Gastrocnemius medialis (tissue), 4 donors: ENCODE measurements at places on chromosomes 5 and 9. TPM values are rescaled to one million over a fixed set of nuclear protein-coding genes. Genes with fewer than 3 reads are reported as not detected.

DNA sequence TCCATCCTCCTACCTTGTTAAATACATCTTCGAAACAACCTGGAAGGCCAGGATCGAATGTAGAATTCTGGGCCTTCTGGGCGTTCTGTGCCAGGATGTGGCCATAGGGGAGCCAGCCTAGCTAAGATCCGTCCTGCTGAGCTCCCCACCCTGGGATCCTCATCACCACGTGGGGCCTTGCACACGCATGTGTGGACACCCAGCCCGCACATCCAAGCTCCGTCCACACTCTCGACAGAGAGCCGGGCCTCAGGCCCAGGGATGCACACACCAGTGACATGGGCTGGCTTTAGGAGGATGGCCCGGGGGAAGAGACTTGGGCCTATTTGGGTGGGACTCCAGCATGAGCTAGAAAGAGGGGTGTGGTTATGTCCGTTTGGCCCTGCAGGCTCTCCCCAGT, 154.0 kb downstream of the PAX5 start:
- no peak overlapping the region for H3K27ac ChIP-seq
- H3K27me3 ChIP-seq = no peaks in the 10 kb centered on the region
- H3K4me3 ChIP-seq = no peak overlapping the region
- DNase-seq = no peak

DNA sequence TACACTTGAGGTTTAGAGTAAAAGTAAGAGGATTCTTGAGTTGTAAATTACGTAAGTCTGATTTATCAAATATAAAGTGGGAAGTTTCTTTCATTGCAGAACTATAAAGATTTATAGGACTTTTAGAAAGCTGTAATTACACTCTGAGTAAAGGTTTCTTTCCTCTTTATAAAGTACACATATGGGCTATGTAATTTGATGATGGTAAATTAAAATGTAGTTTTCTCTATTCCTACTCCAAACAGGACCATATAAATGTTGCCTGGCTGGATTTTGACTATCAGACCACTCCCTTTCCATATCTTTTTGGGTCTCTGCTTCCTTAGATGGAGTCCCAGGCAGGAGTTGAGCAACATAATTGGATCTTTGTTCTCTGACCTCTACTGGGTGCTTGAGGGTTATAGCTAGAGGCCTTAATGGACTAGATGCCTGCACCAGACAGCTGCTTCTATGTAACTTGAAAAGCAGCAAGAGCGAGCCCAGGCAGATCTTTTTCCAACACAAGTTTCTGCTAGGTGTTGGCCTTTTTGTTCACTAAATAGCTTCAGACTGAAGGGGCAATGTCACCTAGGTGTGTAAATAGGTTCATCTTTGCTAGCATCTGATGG, 11.4 kb upstream of the TEX48 start:
- no peaks in the 10 kb centered on the region for H3K27me3 ChIP-seq
- H3K4me1 ChIP-seq = no peaks in the 10 kb centered on the region
- no peak overlapping the region for H3K27ac ChIP-seq
- no peaks in the 10 kb centered on the region for H3K36me3 ChIP-seq
- no peak for DNase-seq

DNA sequence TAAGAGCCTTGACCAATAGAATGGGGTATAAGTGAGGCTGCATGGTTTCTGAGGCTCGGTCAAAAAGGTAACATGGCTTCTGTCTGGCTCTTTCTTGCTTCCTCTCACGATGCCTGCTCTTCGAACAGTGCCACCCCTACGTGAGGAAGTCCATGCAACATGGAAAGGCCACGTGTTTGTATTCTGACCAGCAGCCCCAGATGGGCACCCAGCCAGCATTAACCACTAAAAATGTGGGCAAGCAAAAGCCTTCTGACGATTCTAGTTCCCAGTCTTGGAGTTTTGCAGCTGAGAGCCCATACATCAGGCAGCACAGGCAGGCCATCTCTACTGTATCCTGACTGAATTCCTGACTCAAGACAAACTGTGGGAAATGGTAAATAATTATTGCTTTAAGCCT, 24.2 kb upstream of the NREP start:
- peak; percentile 7 for DNase-seq
- no peak overlapping the region for H3K27ac ChIP-seq
- no peak overlapping the region for H3K4me3 ChIP-seq

GRCh38 chr9:138099803-138100598, 222.4 kb downstream of the CACNA1B start:
- no peaks in the 10 kb centered on the region for H3K4me1 ChIP-seq
- DNase-seq = no peak
- H3K36me3 ChIP-seq = no peaks in the 10 kb centered on the region
- no peaks in the 10 kb centered on the region for H3K27me3 ChIP-seq
- no peak overlapping the region for H3K27ac ChIP-seq
- no peak overlapping the region for H3K4me3 ChIP-seq

DNA sequence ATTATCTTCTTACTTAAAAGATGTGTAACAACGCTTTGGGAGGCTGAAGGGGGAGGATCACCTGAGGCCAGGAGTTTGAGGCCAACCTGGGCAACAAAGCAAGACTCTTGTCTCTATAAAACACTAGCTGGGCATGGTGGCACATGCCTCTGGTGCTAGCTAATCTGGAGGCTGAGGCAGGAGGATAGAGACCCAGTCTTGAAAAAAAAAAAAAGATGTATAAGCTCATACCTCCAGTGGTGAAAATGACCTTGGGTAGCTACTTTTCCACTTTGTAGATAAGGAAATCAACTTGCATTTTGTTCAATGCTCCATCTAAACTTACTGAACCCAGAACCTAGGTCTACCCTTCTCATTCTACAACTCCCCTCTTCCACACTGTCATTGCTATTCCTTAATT, 16.6 kb downstream of the ARRDC3 start:
- DNase-seq = no peak
- H3K27ac ChIP-seq = no peak overlapping the region
- H3K27me3 ChIP-seq = no peaks in the 10 kb centered on the region

- H3K4me1 ChIP-seq = peaks cover 8% of the 10 kb centered on the region
- H3K27ac ChIP-seq = no peak overlapping the region
- no peaks in the 10 kb centered on the region for H3K36me3 ChIP-seq
- no peaks in the 10 kb centered on the region for H3K27me3 ChIP-seq
- DNase-seq = no peak
Observed at GRCh38 chr5:74504463-74504862, 136.1 kb downstream of the ENC1 start.

DNA sequence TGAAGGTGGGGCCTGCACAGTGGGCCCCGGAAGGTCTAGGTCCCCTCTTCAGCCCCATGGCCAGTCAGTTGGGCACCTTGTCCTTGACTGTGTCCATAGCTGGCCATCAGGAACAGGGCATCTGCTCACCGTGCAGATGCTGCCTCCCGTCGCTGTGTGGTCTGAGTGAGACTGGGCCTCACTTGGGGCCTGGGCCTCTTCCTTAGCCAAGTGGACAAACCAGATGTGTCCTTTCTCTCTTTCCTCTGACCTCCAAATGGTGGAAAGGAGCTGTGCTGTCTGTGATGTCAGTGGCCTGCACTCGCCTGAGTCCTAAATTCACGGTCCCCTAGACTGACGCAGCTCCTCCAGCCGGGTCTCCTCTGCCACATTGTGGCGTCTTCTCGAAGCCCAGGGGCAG, 114.5 kb downstream of the COL5A1 start:
- DNase-seq = no peak
- H3K27me3 ChIP-seq = no peaks in the 10 kb centered on the region
- H3K27ac ChIP-seq = no peak overlapping the region
- no peaks in the 10 kb centered on the region for H3K4me1 ChIP-seq

DNA sequence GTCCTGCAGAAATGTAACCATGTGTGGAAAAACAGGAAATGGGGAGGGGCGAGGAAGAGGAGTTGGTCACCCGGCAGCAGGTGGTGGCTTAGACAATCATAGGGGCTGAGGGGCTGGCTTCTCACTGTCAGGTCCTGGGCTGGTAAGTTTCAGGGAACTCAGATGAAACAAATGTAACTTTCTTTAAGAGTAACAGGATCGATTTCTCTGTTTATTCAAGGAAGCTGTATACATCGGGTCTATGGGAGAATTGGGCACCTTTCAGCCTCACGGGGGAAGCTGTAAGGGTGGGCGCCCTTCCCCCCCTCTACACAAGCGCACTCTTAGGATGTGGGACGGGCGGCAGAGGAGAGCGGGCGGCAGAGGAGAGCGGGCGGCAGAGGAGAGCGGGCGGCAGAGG, 104.3 kb upstream of the SIMC1 start:
- DNase-seq = no peak
- no peaks in the 10 kb centered on the region for H3K4me1 ChIP-seq

DNA sequence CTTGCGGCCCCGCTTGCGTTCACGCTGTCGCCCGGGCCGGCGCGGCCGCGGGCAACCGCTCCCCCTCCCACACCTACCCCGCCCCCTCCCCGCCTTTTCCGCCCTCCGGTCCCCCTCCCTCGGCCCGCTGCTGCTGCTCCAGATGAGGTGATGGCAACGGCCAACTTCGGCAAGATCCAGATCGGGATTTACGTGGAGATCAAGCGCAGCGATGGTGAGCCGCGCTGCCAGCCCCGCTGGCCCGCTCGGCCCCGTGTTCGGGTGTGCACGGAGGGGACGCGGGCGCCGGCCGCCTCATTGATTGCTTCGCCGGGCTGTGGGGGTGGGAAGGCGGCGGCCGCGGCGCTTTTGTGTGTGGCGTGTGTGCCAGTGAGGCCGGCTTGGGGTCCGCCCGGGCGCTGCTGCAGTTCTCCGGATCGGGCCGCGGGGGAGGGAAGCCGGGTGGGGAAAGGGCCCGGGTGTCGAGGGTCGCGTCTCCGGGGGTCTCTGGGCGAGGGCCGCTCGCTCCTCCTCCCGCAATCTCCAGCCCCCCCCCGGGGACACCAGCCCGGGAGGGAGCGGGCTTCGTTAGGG, 403 bp downstream of the KIF2A start:
- peak overlapping the region; percentile 85 for H3K4me3 ChIP-seq
- peaks cover 12% of the 10 kb centered on the region for H3K4me1 ChIP-seq
- peak overlapping the region; percentile 91 for H3K27ac ChIP-seq

DNA sequence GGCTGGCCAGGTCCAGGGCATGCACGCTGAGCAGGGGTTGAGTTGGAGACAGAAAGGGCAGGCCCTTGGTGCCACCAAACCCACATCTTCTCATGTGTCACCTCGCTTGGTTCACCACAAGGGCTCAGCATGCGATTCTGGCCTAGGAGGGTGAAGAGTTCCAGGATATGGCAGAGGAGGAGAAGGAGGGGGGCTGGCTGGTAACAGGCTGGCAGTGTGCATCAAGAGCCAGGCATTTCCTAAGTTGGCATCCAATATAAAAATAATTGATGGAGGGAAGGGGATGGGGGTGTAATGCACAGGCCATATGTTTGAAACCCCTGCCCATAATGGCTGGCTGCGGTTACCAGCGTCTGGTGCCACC, 255.6 kb downstream of the NFIB start:
- no peaks in the 10 kb centered on the region for H3K36me3 ChIP-seq
- no peak overlapping the region for H3K4me3 ChIP-seq
- DNase-seq = no peak

GRCh38 chr5:108093186-108093585, 288.7 kb downstream of the FBXL17 start:
- H3K4me3 ChIP-seq = no peak overlapping the region

GRCh38 chr5:172156541-172156994, 31.5 kb downstream of the STK10 start:
- peaks cover 8% of the 10 kb centered on the region for H3K36me3 ChIP-seq
- H3K4me1 ChIP-seq = peaks cover 4% of the 10 kb centered on the region
- H3K4me3 ChIP-seq = no peak overlapping the region
- peak overlapping the region; percentile 66 for H3K27ac ChIP-seq
- no peak for DNase-seq

DNA sequence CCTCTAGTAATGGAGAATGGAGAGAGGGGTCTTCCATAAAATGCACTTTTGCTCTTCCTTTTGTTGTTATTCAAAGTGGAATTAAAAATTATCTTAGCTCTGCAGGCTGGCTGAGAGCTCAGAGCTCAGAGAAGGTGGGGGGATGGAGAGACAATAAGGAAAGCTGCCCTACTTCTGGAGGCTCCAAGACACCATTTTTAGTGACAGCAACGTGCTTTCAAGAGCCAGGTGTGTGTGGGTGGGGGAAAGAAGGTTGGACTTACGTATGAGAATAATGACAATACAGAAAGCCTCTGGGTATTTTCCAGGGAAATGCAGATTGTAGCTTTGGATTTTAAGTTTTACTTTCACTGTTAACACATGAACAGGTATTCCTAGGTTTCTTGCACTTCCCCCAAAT, 173.9 kb downstream of the TRPM3 start:
- no peak overlapping the region for H3K27ac ChIP-seq
- H3K36me3 ChIP-seq = no peaks in the 10 kb centered on the region
- no peaks in the 10 kb centered on the region for H3K4me1 ChIP-seq

GRCh38 chr9:137804908-137805630, 72.5 kb upstream of the CACNA1B start:
- no peak for DNase-seq
- no peaks in the 10 kb centered on the region for H3K27me3 ChIP-seq
- H3K36me3 ChIP-seq = peaks cover 48% of the 10 kb centered on the region
- H3K4me3 ChIP-seq = no peak overlapping the region
- no peak overlapping the region for H3K27ac ChIP-seq

- no peak overlapping the region for H3K4me3 ChIP-seq
- no peak for DNase-seq
- H3K36me3 ChIP-seq = no peaks in the 10 kb centered on the region
- no peak overlapping the region for H3K27ac ChIP-seq
- peaks cover 12% of the 10 kb centered on the region for H3K4me1 ChIP-seq
- H3K27me3 ChIP-seq = no peaks in the 10 kb centered on the region
Observed at GRCh38 chr5:157740229-157740610, 3.3 kb upstream of the LSM11 start.

GRCh38 chr5:83577036-83577636, 105.6 kb downstream of the VCAN start:
- H3K36me3 ChIP-seq = no peaks in the 10 kb centered on the region
- no peak overlapping the region for H3K4me3 ChIP-seq
- no peaks in the 10 kb centered on the region for H3K4me1 ChIP-seq
- DNase-seq = no peak
- no peaks in the 10 kb centered on the region for H3K27me3 ChIP-seq

- no peaks in the 10 kb centered on the region for H3K4me1 ChIP-seq
- H3K36me3 ChIP-seq = no peaks in the 10 kb centered on the region
- H3K27me3 ChIP-seq = peaks cover 7% of the 10 kb centered on the region
- no peak for DNase-seq
- no peak overlapping the region for H3K27ac ChIP-seq
- no peak overlapping the region for H3K4me3 ChIP-seq
Observed at GRCh38 chr9:133930046-133930681, 62.0 kb downstream of the VAV2 start.

GRCh38 chr9:94720846-94721549, 5.5 kb upstream of the AOPEP start:
- peaks cover 2% of the 10 kb centered on the region for H3K4me1 ChIP-seq
- no peak overlapping the region for H3K27ac ChIP-seq
- DNase-seq = no peak
- H3K27me3 ChIP-seq = no peaks in the 10 kb centered on the region
- H3K4me3 ChIP-seq = no peak overlapping the region

- no peaks in the 10 kb centered on the region for H3K4me1 ChIP-seq
- no peak overlapping the region for H3K4me3 ChIP-seq
- H3K36me3 ChIP-seq = no peaks in the 10 kb centered on the region
- H3K27me3 ChIP-seq = peaks cover 53% of the 10 kb centered on the region
Observed at GRCh38 chr5:93567424-93567823, 13.6 kb downstream of the NR2F1-AS1 start.

Gene TSTD2
- total RNA-seq = 19.9 TPM

Gene PAEP
- not detected for total RNA-seq

Gene PCDHA2
- not detected for total RNA-seq

Gene DPYSL3
- 45.8 TPM for total RNA-seq

Gene PCDHGC5
- not detected for total RNA-seq

Gene CHSY3
- total RNA-seq = 1.7 TPM
